ENCODE measurements at places on chromosomes 5 and 9.

GRCh38 chr5:135308245-135308644 is 90.8 kb downstream of the MACROH2A1 start:
- no peak overlapping the region for H3K4me3 ChIP-seq
- H3K4me1 ChIP-seq = no peaks in the 10 kb centered on the region
- H3K36me3 ChIP-seq = no peaks in the 10 kb centered on the region
- DNase-seq = no peak

GRCh38 chr5:173832386-173832785 is 55.8 kb upstream of the CPEB4 start:
- no peak for DNase-seq
- no peaks in the 10 kb centered on the region for H3K4me1 ChIP-seq
- no peaks in the 10 kb centered on the region for H3K27me3 ChIP-seq

DNA sequence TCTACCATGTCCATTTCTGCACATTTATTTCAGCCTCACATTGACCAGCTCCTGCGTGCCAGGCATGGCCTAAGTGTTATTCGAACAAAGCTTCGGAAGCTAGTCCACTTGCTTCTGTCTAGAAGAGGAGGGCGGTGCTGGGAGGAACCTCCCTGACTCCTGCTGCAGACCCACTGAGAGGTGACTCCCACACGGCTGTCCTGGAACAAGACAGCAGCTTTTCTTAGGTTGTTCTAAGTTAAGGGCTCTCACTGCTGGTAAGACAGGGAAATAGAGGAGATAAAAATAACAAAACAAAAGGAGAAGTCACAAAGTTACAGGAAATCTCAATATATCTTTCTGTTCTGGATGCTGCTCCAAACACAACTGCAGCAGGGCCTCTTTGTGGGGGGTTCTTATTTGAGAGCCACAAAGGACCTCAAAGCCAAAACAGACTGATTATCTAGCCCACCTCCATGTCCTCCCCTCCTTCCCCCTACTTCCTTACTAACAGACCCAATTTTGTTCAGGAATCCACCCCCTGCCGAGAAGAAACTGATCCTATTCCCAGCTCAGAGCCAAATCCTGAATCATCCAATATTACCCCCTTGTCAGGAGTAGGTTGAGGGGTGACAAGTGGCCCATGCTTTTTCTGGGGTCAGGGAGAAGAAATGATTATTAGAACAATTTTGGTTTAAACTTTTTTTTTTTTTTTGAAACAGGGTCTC is 28.4 kb upstream of the KCNIP1 start:
- no peaks in the 10 kb centered on the region for H3K36me3 ChIP-seq
- no peaks in the 10 kb centered on the region for H3K27me3 ChIP-seq
- DNase-seq = no peak

DNA sequence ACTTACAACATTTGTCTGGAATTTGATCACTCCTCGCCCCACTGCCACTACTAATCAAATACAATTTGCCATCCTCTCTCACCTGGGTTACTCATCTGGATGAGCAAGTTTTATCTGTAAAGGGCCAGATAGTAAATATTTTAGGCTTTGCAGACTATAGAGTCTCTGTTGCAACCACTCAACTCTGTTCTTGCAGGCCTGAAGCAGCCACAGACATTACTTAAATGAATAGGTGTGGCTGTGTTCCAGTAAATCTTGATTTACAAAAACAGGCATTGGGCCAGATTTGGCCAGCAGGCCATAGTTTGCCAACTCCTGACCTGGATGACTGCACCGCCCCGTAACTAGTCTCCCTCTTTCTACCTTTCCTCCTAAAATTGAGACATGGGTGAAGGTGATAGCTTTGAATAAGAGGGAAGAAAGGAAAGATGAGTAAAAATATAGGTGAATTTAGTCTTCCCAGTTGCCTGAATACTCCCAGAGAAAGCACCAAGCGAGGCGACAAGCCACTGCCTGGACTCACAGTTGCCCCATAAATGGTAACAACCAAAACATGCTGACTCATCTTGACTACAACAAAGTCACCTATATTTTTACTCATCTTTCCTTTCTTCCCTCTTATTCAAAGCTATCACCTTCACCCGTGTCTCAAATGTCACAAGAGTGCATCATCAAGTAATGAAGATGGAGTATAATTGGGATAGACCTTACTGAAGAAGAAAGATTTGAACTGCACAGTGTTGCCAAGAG is 32.5 kb upstream of the SCAMP1 start:
- no peaks in the 10 kb centered on the region for H3K36me3 ChIP-seq
- no peaks in the 10 kb centered on the region for H3K4me1 ChIP-seq
- DNase-seq = no peak

- H3K36me3 ChIP-seq = no peaks in the 10 kb centered on the region
- no peaks in the 10 kb centered on the region for H3K27me3 ChIP-seq
- DNase-seq = no peak
- no peak overlapping the region for H3K4me3 ChIP-seq
These were observed 54.8 kb downstream of the COL27A1 start for GRCh38 chr9:114210136-114210535.

DNA sequence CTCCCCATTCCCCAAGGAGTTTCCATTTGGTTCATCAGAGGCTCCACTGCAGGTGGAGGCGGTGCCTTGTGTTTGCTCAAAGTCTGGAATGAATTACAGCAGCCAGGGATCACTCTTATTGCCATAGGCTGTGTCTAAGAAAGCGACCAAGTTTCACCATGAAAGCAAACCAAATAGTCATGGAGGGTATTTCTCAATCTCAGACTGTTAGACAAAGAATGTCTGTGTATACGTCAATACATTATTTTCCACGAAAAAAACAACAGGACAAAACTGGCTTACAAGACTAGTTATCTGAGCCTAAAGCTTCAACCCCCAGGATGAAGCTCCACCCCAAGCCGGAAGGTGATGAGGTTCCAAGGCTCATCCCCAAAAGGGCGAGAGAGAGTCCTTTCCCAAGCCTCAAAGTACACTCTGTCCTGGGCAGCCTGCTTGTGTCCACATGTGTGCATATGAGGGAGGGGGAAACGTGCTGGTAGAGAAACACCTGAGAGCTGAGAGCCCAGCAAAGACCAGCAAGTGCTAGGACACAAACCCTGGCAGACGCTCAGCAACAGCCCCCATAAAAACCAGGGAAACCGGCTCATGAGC is 4.3 kb downstream of the B4GALT1 start:
- no peaks in the 10 kb centered on the region for H3K27me3 ChIP-seq
- DNase-seq = no peak
- no peaks in the 10 kb centered on the region for H3K36me3 ChIP-seq

- no peak for DNase-seq
- H3K27me3 ChIP-seq = no peaks in the 10 kb centered on the region
- no peak overlapping the region for H3K4me3 ChIP-seq
- no peak overlapping the region for H3K27ac ChIP-seq
- H3K36me3 ChIP-seq = no peaks in the 10 kb centered on the region
These were observed 102.5 kb upstream of the PANK3 start for GRCh38 chr5:168681556-168682183.

DNA sequence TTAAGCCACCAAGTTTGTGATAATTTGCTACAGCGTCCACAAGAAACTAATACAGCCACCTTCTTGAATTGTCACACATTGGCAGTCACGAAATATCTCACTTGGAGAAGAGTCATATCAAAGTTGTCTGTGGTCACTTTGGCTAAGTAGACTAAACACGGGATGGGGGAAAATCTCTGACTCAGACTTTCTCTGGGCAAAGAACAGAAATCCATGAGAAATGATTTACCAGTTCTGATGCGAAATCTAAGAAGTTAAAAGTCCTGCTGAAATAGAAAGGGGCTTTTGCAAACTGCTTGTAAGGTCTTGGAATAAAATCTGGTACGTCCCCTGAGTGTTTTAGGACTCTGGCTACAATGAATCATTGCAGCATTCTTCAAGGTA is 158.4 kb downstream of the COL23A1 start:
- H3K36me3 ChIP-seq = no peaks in the 10 kb centered on the region
- no peak overlapping the region for H3K27ac ChIP-seq
- H3K4me3 ChIP-seq = no peak overlapping the region
- no peaks in the 10 kb centered on the region for H3K4me1 ChIP-seq
- no peak for DNase-seq
- no peaks in the 10 kb centered on the region for H3K27me3 ChIP-seq

- DNase-seq = no peak
- no peak overlapping the region for H3K4me3 ChIP-seq
- no peaks in the 10 kb centered on the region for H3K36me3 ChIP-seq
- no peaks in the 10 kb centered on the region for H3K4me1 ChIP-seq
- H3K27ac ChIP-seq = no peak overlapping the region
These were observed 99.8 kb downstream of the ACTL7B start for GRCh38 chr9:108755979-108756378.

Measured in T-cell (primary cell).